ENCODE measurements at places on chromosomes 2 and 18.

GRCh38 chr2:158723921-158724802 is 71.0 kb upstream of the DAPL1 start:
- no peak for DNase-seq

- no peak for DNase-seq
Measured at GRCh38 chr2:31735716-31736115, 155.0 kb upstream of the SRD5A2 start.

- no peak for DNase-seq
Measured at GRCh38 chr2:105521176-105521575, 122.3 kb upstream of the FHL2 start.

GRCh38 chr18:11251229-11251890 is 102.0 kb upstream of the PIEZO2 start:
- DNase-seq = no peak

DNA sequence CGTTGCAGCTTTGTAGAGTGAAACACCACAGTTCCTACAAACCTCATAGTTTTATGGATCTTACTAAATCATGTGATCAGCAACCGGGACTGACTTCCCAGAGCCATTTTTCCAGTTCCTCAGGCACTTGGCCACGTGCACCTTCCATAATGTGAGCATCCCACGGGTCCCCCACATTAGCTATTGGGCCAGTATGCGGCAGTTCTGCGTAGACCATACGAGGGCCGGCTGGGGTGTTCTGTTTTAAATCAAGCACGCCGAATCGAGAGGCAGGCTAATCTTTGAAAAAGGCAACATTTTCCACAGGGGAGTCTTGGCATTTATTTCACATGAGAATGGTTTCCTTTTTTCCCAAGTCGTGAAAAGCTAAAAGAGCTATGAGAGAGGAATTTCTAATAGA is 135.6 kb upstream of the CCDC195 start:
- no peak for DNase-seq

- peak; percentile 68 for DNase-seq
Measured at GRCh38 chr18:35005963-35006577, 35.1 kb upstream of the MAPRE2 start.

GRCh38 chr2:239194731-239195317 is 206.0 kb downstream of the HDAC4 start:
- no peak for DNase-seq

DNA sequence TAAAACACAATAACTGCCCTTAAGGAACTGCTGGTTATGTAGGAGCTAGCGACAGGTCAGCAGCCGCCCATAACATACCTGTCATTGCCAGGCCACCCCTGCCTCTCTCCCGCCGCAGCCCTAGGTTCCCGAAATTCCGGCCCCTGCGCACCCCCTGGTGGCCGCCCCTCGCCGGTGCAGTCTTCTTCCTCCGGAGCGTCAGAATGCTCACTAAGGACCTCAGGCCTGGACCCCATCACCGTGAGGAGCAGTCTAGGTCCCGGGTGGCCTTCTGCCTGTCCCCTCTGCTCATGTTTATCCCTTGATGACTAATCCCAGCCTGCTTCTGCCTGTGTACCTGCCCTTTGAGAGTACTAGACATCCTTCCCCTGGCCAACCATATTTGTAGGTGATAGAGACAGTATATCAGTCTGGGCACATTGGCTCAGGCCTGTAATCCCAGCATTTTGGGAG is 115.7 kb upstream of the SLC1A4 start:
- peak; percentile 11 for DNase-seq
